ENCODE measurements at places on chromosomes 7 and 10. TPM values are rescaled to one million over a fixed set of nuclear protein-coding genes. Genes with fewer than 3 reads are reported as not detected.

GRCh38 chr10:18449611-18450026, 201.8 kb downstream of the NSUN6 start:
- no peak for DNase-seq

DNA sequence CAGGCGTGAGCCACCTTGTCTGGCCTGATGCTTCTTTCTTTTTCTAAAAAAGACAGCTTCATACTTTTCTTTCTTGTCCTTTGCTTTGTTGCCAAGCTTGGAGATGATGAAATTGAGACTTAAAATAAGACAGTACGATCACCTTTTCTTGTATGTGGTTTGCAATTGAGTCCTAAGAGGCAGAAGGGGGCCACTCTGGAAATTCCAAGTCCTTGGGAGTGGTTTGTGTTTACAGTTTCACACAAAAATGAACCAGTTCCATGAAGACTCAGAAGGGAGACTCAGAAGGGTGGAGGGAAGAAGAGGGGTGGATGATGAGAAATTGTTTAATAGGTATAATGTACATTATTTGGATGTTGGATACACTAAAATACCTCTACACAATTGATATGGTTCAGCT, 70.7 kb upstream of the TNS3 start:
- no peak for DNase-seq

- DNase-seq: no peak
These were observed 47.7 kb upstream of the ODAD2 start for GRCh38 chr10:28046579-28046978.

GRCh38 chr10:127921753-127922145, 14.8 kb downstream of the PTPRE start:
- no peak for DNase-seq

DNA sequence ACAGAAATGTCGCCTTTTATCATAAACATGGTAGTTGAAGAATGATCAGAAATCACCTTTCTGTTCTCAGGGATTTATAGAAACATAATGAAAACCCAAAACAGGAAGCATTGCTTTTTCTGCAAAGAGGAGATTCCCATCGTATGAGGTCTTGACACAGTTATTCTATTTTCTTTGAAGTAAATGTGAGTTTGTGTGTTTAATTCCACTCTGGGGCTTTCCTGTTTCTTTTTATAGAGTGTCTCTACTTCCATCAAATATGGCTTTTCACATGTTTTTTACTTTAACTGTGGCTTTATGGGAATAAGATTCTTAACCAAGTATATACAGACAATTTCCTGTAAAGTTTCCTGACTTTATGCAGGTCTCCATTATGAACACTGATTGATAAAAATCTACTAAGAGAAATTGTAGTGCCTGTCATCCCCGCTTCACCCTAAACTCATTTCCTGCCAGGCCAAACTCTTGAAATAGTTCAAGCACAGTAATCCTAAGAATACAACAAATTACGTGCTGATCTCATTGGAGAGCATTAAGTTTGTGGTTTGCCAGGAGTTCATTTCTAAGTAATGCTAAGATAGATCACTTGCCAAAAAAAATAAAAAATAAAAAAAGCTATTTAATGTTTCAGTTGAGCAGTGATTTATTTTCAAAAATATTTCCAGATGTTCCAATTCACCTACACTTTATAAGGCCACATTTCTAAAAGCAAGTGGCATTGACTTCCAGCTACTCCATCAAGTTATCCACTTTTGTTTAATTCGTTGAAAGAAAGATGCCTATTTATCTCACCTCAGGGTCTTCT, 52.2 kb upstream of the SEC61G start:
- no peak for DNase-seq

Gene YWHAG
- total RNA-seq: 75.1 TPM

Gene PTPRN2
- total RNA-seq: 2.7 TPM
